GM12878 (cell line): ENCODE measurements at places on chromosomes 16 and 17. TPM values are rescaled to one million over a fixed set of nuclear protein-coding genes. Genes with fewer than 3 reads are reported as not detected.

- H3K4me3 ChIP-seq, result no peak overlapping the region
- no peaks in the 10 kb centered on the region for H3K4me1 ChIP-seq
- no peaks in the 10 kb centered on the region for H3K27me3 ChIP-seq
- H3K27ac ChIP-seq, result no peak overlapping the region
- DNase-seq, result no peak
- no peaks in the 10 kb centered on the region for H3K36me3 ChIP-seq
These were observed 47.4 kb upstream of the PSMD7 start for GRCh38 chr16:74249254-74249653.

DNA sequence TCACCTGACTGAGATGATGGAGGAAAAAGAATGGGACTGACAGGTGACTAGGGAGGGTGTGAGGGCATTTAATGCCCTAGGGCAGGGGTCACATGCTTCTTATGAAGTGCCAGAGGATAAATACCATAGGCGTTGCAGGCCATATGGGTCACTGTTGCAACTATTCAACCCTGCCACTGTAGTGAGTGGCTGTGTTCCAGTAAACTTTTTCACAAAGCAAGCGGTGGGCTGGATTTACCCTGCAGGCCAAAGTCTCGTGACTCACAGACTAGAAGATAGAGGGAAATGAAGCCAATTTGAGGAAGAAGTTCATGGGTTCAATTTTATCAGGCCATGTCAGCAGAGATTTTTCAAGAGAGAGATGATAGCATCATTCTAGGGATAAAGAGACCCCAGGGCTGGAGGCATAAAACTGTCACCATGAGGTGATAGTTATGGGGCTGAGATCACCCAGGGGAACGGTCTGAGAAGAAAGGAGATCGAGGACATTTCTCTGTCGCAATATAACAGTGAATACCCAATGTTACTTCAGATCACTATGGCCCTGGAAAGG is 8.6 kb downstream of the ARHGAP17 start:
- DNase-seq, result no peak
- H3K36me3 ChIP-seq, result peaks cover 3% of the 10 kb centered on the region
- no peaks in the 10 kb centered on the region for H3K27me3 ChIP-seq
- peaks cover 49% of the 10 kb centered on the region for H3K4me1 ChIP-seq

DNA sequence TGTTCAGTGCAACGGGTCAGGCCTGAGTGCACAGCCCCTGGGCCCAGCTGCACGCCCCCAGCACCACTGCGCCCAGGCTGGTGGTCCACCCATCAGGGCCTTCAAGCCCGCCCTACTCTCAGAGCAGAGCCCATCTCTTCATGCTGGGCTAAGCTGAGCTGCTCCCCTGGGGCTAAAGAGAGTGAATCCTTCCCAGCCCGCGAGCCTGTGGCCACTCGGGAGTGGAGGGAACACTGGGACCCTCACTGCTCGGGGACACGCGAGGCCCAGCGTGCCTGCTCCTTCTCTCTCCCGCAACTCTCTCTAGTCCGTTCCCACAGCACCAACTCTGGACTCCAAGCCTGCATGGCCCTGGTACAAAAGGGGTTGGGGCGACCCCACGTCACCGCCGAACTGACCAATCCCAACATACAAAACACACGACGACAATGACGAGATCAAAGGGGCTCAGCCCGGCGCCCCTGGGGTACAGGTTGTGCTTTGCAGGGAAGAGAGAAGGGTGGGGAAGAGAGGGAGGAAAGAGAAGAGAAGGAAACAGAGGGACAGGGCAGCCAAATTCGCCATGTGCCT is 4.1 kb upstream of the SIRT7 start:
- DNase-seq, result no peak
- no peak overlapping the region for H3K27ac ChIP-seq

GRCh38 chr17:29059281-29059680 is 16.3 kb downstream of the PIPOX start:
- DNase-seq, result no peak
- no peak overlapping the region for H3K27ac ChIP-seq
- H3K36me3 ChIP-seq, result no peaks in the 10 kb centered on the region
- H3K27me3 ChIP-seq, result no peaks in the 10 kb centered on the region

DNA sequence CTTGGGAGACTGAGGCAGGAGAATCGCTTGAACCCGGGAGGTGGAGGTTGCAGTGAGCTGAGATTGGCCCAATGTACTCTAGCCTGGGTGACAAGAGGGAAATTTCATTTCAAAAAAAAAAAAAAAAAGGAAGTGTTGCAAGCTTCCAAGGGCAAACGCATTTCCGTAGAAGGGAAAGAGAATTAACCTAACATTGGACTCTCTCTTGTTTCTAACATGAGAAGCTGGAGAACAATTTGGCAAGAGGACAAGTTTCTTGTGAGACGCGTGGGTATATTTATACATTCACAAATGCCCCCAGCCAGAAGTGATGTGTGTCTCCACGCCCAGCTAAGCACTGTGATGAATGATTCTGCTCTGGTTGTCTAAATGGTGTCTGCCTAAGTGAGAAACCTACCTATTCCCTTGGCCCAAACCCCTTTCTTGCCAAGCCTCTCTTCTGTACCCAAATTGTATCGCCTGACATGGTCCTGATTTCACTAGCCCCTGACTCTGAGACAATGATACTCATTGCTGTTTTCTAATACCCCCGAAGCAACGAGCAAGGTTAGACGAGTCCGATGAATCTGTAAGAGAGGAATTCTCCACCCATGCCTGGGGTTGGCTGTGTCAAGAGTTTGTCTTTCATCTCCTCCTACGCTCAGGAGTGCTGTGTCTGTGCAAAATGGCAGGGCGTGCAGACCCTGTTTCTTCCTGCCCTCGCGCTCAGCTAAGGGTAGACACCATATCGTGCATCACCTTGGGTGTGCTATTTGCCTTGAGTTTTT is 14.2 kb upstream of the ST6GALNAC2 start:
- no peak for DNase-seq
- no peaks in the 10 kb centered on the region for H3K36me3 ChIP-seq
- H3K27ac ChIP-seq, result no peak overlapping the region
- H3K4me3 ChIP-seq, result no peak overlapping the region
- H3K27me3 ChIP-seq, result no peaks in the 10 kb centered on the region
- no peaks in the 10 kb centered on the region for H3K4me1 ChIP-seq

DNA sequence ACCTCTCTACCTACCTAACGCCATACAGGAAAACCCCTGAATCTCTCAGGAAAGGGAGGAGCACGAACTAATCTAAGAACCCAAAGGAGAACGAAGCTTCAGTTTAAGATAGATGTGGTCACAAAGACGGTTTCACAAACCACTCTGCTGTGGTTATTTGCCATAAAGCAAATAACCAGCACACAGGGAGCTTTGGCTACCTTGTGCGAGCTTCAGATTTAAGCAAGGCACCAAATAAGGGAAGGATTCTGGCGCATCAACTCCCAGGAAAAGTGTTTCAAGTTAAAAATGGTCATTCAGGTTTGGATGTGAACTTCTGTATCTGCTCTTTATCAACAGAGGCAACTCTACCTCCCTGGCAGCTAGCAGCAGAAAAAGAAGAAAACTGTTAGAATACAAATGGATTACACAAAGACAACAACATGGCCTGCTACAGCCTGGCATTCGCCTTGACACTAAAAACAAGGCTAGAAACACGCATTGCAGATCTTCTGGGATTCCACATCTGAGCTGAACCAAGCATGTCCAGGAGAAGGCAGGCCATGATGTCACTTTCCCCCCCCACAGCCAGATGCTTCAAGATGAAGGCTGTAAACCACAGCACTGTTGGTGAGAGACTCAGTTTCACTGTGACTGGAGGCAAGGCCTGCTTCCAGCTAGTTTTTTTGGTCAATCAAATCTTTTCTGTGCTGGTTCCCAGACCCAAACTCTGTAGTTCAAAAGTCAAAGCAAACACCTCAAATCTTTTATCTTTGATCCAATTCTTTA is 43.6 kb downstream of the SMG6 start:
- peak; percentile 85 for DNase-seq
- peaks cover 64% of the 10 kb centered on the region for H3K4me1 ChIP-seq
- peak overlapping the region; percentile 44; the same call in 1 of the 2 replicates for H3K4me3 ChIP-seq
- no peaks in the 10 kb centered on the region for H3K36me3 ChIP-seq
- peak overlapping the region; percentile 99 for H3K27ac ChIP-seq

- no peaks in the 10 kb centered on the region for H3K27me3 ChIP-seq
- peak overlapping the region; percentile 67 for H3K27ac ChIP-seq
- H3K4me3 ChIP-seq, result peak overlapping the region; percentile 8; the same call in 1 of the 2 replicates
These were observed 15.8 kb downstream of the SLC7A5 start for GRCh38 chr16:87853411-87854052.

DNA sequence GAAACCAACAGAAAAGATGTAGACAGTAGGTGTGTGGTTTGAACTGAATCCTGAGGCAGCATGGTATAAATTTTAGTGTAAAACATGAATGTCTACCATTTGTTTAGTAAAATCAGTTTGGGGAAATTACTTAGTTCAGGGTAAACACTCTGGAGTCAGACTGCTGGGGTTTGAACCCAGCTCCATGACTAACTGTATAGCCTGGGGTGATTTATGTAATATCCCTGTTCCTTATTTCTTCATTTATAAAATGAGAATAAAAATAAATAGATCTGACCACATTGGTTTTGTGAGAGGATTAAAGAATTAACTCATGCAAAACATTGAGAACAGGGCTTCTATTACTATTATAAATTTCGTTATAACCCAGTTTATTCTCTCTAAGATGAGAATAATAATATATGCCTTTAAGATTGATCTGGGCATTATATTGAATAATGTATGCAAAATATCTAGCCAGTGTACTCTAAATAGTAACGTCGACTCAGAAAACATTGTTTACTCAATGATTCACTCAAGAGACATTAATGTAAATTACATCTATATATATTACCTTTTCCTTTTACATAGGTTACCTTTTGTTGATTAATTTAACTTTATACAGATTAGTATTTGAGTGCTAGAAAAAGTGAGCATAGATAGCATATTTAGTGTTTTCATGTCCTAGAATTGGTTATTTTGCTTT is 120.6 kb upstream of the KCNJ16 start:
- no peak for DNase-seq
- no peaks in the 10 kb centered on the region for H3K4me1 ChIP-seq
- no peaks in the 10 kb centered on the region for H3K27me3 ChIP-seq
- no peak overlapping the region for H3K4me3 ChIP-seq
- H3K27ac ChIP-seq, result no peak overlapping the region

- H3K4me3 ChIP-seq, result no peak overlapping the region
- H3K27ac ChIP-seq, result no peak overlapping the region
- DNase-seq, result no peak
- peaks cover 25% of the 10 kb centered on the region for H3K36me3 ChIP-seq
- no peaks in the 10 kb centered on the region for H3K4me1 ChIP-seq
These were observed 56.9 kb downstream of the CYB5D2 start for GRCh38 chr17:4199818-4200402.

DNA sequence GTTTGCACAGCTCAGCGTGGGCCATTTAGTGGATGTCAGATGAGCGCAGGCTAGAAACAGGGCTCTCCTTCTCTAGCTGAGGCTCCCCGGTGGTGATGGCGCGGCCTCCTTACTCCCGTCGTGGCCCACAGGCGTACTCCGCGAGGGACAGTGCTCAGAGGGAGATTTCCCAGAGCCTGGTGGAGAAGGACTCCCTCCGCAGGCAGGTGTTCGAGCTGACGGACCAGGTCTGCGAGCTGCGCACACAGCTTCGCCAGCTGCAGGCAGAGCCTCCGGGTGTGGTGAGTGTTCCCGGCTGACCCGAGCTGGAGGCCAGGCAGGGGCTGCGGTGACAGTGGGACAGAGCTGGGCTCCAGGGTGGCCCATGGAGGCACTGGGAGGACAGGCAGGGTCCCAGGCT is 21.4 kb downstream of the CARD14 start:
- no peak overlapping the region for H3K27ac ChIP-seq
- no peaks in the 10 kb centered on the region for H3K27me3 ChIP-seq
- H3K36me3 ChIP-seq, result no peaks in the 10 kb centered on the region
- no peak overlapping the region for H3K4me3 ChIP-seq
- H3K4me1 ChIP-seq, result no peaks in the 10 kb centered on the region

GRCh38 chr16:87575027-87575804 is 27.1 kb upstream of the JPH3 start:
- H3K36me3 ChIP-seq, result no peaks in the 10 kb centered on the region
- no peak overlapping the region for H3K4me3 ChIP-seq
- H3K27me3 ChIP-seq, result peaks cover 1% of the 10 kb centered on the region
- no peaks in the 10 kb centered on the region for H3K4me1 ChIP-seq

The ACSM3 gene
- 4.4 and 7.1 TPM in 2 replicates for total RNA-seq

The EVI2B gene
- total RNA-seq, result 51.0 and 52.7 TPM in 2 replicates

The RAB34 gene
- total RNA-seq, result 28.8 and 33.0 TPM in 2 replicates

The TPSB2 gene
- 0.19 TPM in 1 of 2 replicates, not detected in the other for total RNA-seq

The KRT23 gene
- not detected in 2 replicates for total RNA-seq

The ZNF594 gene
- 10.1 and 12.1 TPM in 2 replicates for total RNA-seq

The SPNS2 gene
- total RNA-seq, result 0.28 and 0.56 TPM in 2 replicates

The CYBA gene
- 373 and 384 TPM in 2 replicates for total RNA-seq

The STX8 gene
- total RNA-seq, result 47.9 and 51.3 TPM in 2 replicates

The NDUFAF8 gene
- total RNA-seq, result 95.6 and 99.9 TPM in 2 replicates
